Activated naive CD4-positive, alpha-beta T cell treated with anti-CD3 and anti-CD28 coated beads, Interleukin-2, amount 50 U/mL, for 72 hours (primary cell): ENCODE measurements at places on chromosomes 1 and 21. TPM values are rescaled to one million over a fixed set of nuclear protein-coding genes. Genes with fewer than 3 reads are reported as not detected.

DNA sequence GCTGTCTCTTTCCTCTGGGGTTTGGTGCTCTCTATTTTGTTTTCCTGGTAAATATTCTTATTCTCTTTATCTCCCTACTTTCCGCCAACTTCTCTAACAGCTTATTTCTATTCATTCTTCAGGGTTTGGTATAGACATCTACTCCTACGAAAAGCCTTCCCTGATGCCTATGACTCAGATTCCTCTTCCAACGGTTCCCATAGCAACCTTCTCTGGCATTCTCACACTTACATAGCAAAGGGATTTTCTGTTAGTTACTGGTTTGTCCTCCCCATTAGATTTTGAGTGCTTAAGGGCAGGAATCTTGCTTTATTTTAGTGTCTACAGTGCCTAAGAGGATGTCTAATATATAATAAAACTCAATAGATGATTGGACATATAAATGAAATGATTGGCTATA is 407.6 kb upstream of the DEPDC1 start:
- DNase-seq: no peak

GRCh38 chr21:40850071-40850470 is 3.1 kb upstream of the DSCAM start:
- DNase-seq: no peak

DNA sequence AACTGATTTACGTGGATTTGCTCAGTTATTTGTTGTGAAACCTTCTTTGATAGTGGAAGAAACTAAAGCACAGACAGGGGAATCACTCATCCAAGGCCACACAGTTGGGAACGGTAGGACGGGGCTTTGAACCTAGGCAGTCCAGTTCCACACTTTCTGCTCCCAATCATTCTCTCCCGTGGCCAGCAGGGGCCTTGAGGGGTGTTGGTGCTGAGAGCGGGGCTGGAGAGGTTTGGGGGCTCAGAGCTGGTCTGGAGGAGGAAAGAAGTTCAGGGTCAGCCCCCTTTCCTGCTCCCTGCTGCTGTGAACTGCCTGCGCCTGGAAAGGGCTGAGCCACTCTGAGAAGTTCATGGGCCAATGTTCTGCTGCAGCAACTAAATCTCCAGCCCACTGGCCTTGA is 31.4 kb upstream of the ACTL8 start:
- no peak for DNase-seq

- no peak for DNase-seq
These were observed 134.7 kb downstream of the PSMG1 start for GRCh38 chr21:39048574-39048973.

- no peak for DNase-seq
These were observed 5.2 kb downstream of the INKA2 start for GRCh38 chr1:111733992-111734341.

DNA sequence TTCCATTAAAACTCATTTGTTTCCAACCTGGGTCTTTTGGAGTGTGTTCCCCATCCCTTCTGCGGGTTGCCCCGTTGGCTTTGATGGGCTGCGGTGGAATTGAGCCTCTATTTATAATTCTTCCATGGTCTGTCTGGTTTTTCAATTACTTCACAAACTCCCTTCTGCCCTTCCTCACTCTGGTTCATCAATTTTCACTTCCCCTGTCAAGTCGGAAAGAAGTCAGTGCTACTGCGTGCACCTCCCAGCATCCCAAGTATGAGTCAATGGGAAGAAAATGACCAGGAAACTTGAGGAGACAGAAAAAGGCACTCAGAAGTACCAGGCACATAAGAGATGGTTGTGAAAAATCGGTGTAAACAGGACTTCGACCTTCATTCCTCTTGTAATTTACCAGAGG is 126.2 kb downstream of the KAZN start:
- DNase-seq: no peak

DNA sequence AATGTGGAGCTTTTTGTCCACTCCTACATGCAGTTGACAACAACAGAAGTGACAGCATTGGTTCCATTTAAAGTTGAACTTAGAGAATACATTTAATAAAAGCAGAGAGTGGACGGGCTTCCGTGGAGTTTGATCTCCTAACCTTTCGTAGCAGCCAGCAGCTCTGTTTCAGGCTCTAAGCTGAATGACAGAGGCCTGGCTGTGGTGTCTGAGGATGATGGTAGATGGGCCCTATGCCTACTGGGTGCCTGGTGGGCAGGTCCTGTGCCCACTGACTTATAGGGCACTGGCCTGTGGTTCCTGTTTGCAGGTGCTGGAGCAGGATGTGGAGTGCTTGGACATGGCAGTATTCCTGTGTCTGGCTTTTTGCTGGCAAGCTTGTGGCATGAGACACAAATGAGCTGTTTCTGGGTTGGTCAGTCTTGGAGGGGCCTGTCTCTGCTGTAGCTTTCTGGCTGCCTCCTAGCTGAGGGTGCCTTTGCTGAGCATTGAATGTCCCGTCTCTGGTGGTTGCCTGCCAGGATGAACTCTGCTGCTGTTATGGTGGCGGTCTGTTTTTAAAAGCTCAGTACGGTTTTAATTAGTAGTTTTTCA is 54.6 kb downstream of the PRDM2 start:
- no peak for DNase-seq

DNA sequence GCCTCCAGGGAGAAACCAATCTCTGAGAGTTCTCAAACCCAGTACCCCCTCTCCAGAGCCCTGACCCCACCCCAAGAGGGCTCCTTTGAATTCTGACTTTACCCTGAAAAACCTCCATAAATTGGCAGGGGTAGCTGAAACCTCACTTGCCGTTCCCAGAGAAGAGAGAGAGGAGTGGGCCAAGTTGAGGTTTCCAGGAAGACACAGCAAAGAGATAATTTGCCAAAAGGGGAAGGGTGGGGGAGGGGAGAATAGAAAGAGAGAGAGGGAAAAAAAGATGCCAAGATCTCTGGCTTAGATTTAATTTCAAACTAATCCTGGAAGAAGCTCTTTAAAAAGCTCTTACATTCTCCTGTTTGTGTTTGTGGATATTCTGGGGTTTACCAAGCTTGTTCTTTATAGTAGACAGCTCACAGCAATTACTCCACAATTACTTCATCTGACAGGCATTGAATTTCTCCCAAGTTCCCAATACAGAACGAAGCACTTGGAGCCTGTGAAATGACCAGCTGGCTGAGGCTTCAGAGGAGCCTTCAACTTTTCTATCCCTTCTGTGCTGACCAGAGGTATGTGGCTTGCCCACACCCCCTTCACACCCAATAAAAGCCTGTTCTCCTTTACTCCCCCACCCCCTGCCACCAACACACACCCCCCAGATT is 1.1 kb upstream of the GRHL3 start:
- no peak for DNase-seq

DNA sequence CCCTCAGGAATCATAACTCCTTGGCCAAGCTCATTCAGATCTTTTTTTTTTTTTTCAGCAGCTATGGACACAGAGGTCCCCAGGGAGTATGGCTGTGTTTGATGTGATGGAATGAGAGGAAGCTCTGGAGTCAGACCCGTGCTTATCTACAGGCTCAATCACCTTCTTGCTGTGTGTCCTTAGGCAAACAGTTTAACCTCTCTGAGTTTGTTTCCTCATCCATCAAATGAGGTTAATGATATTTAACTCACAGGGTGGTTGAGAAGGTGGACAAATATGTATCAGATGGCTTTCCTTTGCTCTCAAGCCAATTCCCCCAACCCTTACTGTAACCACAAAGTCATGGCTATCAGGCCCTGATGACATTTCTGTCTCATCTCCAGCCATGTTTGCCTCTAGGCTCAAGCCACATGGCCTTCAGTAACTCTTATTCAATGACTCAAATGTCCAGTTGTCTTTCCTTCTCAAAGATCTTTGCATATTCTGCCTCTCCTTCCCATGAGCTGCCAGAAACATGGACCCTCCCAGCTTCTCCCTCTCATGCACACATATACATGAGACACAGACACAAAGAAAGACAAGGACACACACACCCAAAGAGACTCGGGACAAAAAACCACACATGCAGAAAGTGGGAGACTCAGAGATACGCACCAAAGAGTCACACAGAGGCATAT is 303.5 kb upstream of the KAZN start:
- no peak for DNase-seq

DNA sequence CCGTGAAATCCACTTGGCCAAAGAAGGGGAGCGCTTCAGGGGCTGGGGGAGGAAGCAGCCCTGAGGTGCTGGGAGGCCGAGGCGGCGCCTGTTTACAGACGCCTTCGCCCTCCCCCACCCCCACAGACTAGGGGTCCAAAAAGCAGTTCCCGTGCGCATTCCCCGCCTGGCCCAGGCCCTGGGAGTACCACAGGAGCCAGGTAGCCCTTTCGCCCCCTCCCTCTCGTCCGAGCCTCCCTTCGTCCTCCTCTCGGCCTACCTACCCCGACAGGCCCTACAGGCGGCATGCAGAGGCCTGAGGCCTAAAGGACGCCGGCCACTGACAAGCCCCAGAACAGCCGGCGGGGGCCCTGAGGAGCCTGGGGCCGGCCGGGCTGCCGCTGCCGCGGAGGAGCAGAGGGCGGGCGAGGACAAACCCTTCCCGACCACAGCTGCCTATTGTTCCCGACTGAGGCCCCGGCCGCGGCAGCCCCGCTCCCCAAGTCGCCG is 522 bp downstream of the RC3H1 start:
- DNase-seq: peak; percentile 62

DNA sequence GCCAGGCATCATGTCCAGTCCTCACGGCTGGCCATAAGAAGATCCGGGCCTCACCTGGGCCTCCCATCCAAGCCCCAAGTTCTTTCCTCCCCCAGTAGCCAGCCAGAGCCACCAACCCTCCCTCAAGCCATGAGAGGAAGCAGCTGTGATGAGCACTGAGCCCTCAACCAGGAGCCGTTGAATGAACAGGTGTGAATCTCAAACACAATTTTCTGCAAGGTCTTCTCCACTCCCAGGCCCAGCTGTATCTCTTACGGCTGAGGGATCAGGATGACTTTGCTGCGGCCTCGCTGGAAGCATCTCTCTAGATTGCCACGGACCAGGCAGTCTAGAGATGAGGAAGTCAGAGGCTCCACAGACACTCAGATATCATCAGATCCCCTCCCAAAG is 9.8 kb upstream of the CLDN14 start:
- DNase-seq: no peak

DNA sequence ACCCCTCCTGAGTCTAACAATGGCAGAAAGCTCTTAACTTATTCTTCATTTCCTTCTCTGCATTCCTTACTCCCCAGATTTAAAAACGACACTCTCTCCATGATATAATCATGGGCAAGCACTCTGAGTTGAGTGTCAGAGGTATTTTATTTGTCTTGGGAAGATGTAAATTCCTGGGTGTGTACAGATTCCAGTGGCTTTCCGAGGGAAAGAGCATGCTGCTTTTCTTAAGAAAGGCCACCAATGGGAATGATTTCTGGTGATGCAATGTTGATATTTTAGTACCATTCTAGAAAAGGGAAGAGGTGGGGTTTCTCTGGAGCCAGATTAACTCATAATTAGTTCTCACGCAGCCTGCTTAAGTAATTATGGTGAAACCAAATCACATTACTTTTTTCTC is 47.8 kb upstream of the BTG3 start:
- no peak for DNase-seq

DNA sequence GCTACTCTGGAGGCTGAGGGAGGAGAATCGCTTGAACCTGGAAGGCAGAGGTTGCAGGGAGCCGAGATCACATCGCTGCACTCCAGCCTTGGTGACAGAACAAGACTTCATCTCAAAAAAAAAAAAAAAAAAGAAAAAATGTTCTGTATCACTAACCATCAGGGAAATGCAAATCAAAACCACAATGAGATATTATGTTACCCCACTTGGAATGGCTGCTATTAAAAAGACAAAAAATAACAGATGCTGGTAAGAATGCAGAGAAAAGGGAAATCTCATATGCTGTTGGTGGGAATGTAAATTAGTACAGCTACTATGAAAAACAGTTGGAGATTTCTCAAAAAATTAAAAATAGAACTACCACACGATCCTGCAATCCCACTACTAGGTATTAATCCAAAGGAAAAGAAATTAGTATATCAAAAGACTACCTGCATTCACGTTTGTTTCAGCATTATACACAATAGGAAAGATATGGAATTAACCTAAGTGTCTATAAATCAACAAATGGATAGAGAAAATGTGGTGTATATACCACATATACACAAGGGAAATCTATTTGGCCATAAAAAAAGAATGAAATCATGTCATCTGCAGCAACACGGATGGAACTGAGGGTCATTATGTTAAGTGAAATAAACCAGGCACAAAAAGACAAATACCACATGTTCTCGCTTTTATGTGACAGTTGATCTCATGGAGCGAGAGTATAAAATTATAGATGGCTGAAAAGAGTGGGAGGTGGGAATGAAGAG is 62.6 kb downstream of the ABL2 start:
- no peak for DNase-seq

- no peak for DNase-seq
These were observed 62.0 kb upstream of the HOOK1 start for GRCh38 chr1:59752556-59753414.

DNA sequence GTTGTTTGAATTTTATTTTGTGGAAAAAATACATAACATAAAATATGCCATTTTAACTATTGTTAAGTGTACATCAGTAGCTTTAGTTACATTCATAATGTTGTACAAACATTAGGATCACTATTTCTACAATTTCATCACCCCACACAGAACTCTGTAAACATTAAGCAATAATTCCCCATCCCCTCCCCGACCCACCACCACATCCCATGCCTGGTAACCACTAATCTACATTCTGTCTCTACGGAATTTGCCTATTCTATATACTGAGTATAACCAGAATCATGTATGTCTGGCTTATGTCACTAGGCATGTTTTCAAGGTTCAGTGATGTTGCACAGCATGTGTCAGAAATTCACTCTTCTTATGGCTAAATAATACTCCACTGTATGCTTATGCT is 47.7 kb downstream of the CDC42BPA start:
- no peak for DNase-seq

- DNase-seq: peak; percentile 53
These were observed 1.4 kb downstream of the NIT1 start for GRCh38 chr1:161119092-161119903.

GRCh38 chr21:42562816-42563215 is 49.2 kb downstream of the SLC37A1 start:
- DNase-seq: peak; percentile 30

GRCh38 chr21:16837721-16838120 is 675.1 kb upstream of the CXADR start:
- DNase-seq: no peak

- DNase-seq: no peak
These were observed 14.1 kb downstream of the DYRK1A start for GRCh38 chr21:37380349-37381323.

DNA sequence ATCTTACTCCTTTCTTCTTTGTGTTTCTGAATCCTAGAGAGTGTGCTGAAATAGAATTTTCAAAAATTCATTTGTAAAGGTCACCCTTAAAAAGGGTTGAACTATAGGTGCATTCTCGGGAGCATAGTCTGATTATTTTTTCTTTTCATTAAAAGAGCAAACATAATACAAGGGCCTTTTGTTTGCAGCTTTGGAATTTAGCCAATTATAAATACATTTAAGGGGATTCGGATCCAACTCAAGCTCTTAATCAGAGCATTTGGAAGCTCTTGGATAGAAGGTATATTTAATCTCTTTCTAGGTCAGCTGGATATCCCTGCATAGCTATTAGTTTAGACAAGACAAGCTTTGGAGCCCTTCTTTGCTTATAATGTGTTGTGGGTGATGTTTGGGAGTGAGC is 321.7 kb downstream of the HHAT start:
- no peak for DNase-seq

- no peak for DNase-seq
These were observed 30.5 kb downstream of the KRTAP10-1 start for GRCh38 chr21:44509539-44509938.

RAB42 gene
- total RNA-seq: not detected

MYBPH gene
- not detected for total RNA-seq

S100A8 gene
- not detected for total RNA-seq

KRTAP19-5 gene
- total RNA-seq: not detected

KCNJ6 gene
- total RNA-seq: not detected

NCF2 gene
- 4.3 TPM for total RNA-seq

TNFRSF8 gene
- total RNA-seq: 41.5 TPM

LRRC40 gene
- total RNA-seq: 24.3 TPM

RHCE gene
- total RNA-seq: not detected
